Stimulated activated effector memory CD8-positive, alpha-beta T cell treated with anti-CD3 and anti-CD28 coated beads, Interleukin-12 subunit alpha, Interleukin-12 subunit beta, amount 100 ng/mL, for 72 hours (primary cell): ENCODE measurements at places on chromosomes 2 and 18.

GRCh38 chr2:9162841-9163240, 43.8 kb upstream of the ASAP2 start:
- no peak for DNase-seq

DNA sequence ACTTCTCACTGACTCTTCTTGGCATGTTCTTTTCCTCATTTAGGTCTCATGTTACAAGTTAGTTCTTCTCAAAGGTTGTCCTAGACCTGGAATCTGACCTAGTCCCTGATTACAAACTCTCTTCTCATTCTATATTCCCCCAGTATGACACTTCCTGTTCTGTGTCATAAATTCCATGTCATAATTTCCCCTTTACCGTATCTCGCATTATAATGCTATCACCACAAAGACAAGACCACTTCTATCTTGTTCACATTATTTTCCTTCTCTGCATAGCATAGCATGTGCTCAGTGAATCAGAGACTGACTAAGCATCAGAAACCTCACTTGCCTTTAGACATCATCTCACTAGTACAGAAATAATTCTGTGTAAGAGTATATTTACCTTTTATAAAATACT, 63.6 kb upstream of the CAVIN2 start:
- DNase-seq, result no peak

- no peak for DNase-seq
Measured at GRCh38 chr18:34604591-34604990, 105.5 kb upstream of the DTNA start.

GRCh38 chr18:45851161-45851925, 25.9 kb downstream of the SIGLEC15 start:
- no peak for DNase-seq

- DNase-seq, result no peak
Measured at GRCh38 chr2:152280780-152281179, 54.2 kb upstream of the FMNL2 start.

DNA sequence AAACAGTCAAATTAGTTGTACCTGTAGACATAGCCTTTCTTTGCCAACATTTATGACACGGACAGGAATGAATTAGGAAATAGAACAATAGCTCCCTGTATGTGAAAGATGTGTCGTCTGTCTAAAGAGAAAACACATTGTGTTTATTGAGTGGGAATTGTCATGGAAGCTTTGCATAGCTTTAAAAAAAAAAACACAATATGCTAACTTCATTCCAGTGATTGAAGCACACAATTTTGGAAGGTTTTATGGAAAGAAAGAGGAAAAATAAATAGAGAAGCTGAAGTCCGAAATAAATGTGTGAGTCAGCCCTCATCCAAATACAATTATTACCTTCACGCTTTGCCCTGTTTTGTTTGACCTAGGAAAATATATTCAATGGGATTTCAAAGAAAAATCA, 1095.7 kb downstream of the TSN start:
- no peak for DNase-seq

DNA sequence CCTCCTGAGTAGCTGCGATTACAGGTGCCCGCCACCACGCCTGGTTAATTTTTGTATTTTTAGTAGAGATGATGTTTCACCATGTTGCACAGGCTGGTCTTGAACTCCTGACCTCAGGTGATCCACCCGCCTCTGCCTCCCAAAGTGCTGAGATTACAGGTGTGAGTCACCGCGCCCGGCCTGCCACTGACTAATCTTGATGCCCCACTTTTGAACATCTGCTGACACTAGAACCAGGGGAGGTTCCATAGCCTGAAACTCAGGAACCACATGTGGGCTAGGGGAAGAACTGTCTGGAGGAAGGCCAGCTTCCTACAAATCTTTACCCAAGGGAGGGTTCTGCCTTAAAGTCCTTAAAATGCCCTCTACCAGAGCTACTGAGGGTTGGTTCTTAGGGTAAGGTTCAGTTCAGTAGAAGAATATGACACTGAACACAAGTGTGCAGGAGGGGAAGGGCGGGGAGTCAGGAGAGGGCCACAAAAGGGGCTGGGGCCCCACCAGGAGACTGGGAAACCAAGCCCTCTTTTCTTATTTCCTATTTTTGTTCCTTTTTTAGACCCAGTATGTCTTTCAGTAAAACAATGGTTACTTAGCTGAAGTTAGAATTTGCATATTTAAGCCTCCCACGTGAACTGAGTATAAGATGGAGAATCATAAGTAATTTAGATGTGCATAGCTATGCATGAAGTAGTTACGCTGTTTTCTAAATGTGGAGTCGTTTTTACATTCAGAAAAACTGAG, 6.3 kb upstream of the RAB31 start:
- DNase-seq, result no peak

DNA sequence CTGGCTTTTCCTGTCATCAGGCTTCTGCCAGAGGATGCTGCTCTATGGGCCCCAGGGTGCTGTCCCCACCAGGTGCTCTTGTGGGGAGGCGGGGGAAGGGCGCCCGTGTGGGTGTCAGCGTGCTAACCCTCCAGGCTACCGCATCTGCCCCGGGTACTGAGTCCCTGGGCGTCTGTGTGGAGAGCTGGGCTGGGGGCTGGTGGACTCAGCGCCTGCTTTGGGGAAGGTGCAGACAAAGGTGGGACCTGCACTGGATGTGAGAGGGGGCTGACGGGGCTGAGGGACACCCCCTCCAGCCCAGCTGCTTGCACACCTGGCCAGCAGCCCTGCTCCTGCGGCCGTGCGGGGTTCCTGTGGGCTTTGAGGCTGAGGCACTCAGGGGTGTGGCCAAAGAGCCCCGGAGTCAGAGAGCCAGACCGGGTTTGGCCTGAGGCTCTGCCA, 120.7 kb upstream of the PXDN start:
- no peak for DNase-seq

DNA sequence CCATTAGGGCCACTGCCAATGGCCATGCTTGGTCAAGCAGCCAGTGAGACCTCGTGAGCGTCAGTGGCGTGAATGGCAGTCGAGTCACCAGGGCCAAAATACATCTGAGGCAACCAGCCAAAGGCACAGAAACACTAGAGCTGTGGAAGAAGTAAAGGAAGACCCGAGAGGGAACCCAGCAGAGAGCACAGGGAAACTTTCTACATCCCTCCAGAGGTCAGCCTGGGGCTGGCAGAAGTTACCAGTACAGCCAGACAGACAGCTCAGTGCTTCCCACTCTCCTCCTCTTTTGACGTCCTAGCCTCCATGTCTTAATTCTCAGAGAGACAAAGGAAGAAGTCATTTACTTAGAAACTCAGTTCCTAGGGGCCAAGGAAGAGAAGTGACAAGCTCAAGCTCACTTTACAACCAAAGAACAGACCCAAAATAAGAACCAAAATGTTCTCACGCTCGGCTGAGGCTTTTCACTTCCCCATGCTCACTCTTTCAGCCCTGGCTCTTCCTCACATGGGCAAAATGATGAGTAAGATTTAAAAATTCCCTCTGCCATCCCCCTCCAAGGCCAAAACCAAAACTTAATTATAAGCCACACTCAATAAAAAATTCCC, 8.7 kb downstream of the CYRIA start:
- no peak for DNase-seq

GRCh38 chr18:12043811-12044210, 49.8 kb upstream of the ANKRD62 start:
- no peak for DNase-seq

DNA sequence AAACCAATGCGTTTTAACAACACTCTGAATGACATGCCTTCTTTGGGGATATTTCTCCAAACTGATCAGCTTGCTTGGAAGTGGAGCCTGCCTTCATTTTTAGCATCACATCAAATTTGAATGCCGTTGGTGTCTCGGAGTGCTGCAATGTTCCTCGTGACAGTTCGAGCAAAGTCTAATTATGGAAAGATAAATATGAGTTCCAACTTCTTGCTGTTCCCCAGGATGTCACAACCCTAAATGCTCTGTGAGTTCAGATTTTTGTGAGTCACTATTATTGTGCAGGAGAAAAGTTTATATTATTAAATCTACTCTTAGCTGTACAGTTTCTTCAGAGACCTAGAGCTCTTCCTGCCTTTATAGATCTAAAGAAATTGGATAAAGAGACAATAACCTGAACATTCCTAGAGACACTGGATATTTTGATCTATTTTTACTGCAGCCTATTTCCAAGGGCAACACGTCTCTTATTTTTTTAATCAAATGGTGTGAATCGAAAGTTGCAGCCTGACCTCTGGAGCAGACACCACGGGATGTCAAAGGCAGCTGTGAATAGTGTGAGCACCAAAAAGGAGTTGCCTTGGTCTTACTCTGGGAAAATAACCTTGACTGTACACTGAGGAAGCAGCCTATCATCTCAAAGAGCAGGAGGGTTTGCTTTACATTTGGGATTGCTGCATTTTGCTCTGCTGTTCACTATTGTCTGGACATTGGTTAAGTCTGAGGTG, 330.1 kb downstream of the TDRD15 start:
- no peak for DNase-seq

GRCh38 chr2:152047824-152048471, 50.9 kb downstream of the CACNB4 start:
- DNase-seq, result no peak

GRCh38 chr2:50612306-50612705, 419.6 kb downstream of the NRXN1 start:
- no peak for DNase-seq

GRCh38 chr18:30684825-30685481, 357.6 kb downstream of the DSC3 start:
- DNase-seq, result no peak

DNA sequence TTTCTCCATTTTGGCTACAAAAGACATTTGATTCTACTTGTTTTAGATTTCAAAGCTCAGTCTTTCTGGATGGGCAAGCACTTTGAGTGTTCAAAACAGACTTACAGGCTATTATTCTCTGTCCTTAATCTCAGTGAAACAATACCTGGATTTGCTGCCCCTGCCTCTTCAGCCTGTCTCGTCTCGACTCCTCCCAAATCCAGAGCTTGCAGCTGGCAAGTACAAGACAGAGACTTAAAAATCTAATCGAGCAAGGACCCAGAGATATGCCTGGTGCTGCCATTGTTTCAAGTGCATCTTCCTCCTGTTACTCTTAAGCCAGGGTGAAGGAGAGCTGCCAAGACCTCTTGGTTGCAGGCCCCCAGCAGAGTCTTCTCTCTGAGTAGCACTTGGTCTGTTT, 59.2 kb downstream of the LRRC30 start:
- DNase-seq, result no peak
